Right cardiac atrium (tissue), 5 donors: ENCODE measurements at places on chromosomes 3 and 15. TPM values are rescaled to one million over a fixed set of nuclear protein-coding genes. Genes with fewer than 3 reads are reported as not detected.

GRCh38 chr15:38528294-38528693 is 36.3 kb downstream of the RASGRP1 start:
- no peak for DNase-seq

DNA sequence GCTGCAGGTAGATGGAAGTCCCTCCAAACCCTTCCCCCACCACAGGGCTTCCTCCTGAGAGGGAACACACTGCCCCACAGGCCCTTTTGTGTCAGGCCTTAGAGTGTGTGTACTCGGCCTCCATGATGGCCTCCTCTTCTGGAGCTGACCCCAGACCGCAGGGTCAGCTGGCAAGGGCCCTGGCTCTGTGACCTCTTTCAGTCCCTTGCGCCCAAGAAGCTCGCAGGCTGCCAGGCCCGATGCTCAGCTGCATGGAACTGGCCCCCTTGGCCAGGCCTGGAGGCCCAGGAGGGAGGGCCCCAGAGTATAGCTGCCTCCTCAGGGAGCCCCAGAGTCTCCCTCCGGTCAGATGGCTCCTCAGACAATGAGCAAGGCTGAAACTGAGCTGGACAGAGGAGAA is 23.4 kb upstream of the ANKDD1A start:
- no peak for DNase-seq

DNA sequence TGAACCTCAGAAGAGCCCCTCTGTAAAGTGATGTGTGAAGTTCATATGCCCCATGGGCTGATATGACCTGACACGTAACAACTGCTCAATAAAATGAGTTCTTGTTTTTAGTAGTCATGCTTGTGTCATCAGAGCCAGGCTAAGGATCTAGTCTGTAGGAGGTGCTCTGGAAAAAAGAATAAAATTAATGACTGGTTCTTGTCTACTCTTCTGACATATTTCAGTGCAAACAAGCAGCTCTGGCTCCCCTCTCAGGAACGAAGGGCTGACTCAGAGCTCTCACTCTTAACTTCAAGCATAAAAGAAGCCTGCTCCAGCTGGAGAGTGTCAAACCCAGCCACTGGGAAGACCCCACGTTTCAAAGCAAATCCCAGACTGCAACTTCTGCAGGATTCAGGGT is 77.0 kb downstream of the LRIG1 start:
- no peak for DNase-seq

DNA sequence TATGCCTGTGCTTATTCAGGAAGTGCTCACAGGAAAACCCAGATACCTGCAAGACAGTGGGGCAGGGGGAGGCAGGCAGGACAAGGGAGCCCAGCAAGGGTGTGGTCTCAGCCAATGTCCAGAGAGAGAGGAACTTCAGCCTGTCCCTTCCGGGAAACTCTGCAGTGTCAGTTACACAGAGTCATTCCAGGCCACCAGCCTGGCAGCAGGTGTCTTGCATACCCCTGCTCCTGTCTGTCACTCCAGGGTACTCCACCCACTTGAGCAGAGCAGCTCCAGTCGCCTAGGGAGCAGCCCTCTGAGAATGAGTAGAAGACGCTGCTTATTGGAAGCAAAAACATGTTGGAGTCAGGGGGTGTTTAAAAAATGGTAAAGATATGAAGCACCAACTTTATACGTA is 431.2 kb upstream of the RGMA start:
- DNase-seq, result no peak

DNA sequence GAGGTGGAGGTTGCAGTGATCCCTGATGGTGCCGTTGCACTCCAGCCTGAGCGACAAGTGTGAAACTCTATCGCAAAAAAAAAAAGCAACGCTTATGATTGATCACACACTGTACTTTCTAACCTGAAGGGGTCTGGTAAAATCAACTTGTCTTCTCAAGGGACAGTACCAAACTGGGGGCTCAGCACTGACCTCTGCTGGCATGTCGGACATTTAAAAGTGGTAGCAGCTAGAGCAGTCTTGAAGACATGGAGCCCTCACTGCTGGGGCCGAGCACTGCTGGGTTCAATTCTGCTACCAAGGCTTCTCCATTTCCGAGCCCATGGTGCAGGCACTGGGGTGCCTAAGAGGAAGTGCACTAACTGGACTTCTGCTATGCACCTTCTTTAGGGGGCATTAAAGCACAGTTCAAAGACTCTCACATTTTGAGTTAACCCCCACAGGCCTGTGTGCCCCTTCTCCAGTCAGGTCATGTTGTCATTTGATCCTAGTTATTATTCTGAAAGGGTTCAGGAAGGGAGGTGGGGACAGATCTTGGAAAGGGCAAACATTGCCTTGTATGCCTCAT is 26.4 kb upstream of the LAMP3 start:
- peak; percentile 66 for DNase-seq

GRCh38 chr3:39138804-39139415 is 14.5 kb downstream of the CSRNP1 start:
- DNase-seq, result peak; percentile 60

DNA sequence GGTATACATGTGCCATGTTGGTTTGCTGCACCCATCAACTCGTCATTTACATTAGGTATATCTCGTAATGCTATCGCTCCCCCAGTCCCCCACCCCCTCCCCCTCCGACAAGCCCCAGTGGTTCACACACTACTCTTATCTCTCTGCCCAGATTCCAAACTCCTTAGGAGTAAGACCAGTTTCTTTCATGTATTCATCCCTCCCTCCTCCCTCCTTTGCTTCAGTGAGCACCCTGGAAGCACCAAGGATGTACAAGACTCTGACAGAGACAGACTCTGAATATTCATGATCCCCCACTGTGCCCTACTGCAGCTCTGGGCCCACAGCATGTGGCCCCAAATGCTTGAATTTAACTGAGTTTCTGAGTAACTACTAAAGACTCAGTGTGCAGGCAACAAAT is 113.8 kb upstream of the RAD18 start:
- DNase-seq, result no peak

Gene SERPINI2
- polyA plus RNA-seq, result 1.3 TPM

GRCh38 chr3:142507241-142507640 is 59.4 kb upstream of the XRN1 start:
- no peak for DNase-seq

Gene MGA
- 4.2 TPM for polyA plus RNA-seq

Gene AMIGO3
- 0.57 TPM for polyA plus RNA-seq

- DNase-seq, result no peak
Measured at GRCh38 chr3:128278130-128278529, 124.8 kb downstream of the EEFSEC start.
